ENCODE measurements at places on chromosomes 12 and 14. TPM values are rescaled to one million over a fixed set of nuclear protein-coding genes. Genes with fewer than 3 reads are reported as not detected.

DNA sequence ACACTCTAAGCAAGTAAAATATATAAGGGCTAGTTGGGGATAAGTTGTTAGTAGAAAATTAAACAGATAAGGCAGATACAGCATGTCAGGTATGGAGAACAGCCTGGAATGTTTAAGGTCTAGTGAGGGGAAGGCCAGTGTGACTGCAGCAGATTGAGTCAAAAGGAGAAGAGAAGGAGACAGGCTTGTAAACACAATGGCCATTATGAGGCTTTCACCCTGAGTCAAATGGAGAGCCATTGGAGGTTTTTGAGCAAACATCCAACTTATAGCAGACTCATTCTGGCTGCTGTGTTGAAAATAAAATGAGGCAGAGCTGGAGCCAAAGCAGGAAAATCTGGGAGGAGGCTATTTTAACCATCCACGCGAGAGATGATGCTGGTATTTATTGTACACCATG, 142.0 kb downstream of the DUSP6 start:
- no peak for DNase-seq

DNA sequence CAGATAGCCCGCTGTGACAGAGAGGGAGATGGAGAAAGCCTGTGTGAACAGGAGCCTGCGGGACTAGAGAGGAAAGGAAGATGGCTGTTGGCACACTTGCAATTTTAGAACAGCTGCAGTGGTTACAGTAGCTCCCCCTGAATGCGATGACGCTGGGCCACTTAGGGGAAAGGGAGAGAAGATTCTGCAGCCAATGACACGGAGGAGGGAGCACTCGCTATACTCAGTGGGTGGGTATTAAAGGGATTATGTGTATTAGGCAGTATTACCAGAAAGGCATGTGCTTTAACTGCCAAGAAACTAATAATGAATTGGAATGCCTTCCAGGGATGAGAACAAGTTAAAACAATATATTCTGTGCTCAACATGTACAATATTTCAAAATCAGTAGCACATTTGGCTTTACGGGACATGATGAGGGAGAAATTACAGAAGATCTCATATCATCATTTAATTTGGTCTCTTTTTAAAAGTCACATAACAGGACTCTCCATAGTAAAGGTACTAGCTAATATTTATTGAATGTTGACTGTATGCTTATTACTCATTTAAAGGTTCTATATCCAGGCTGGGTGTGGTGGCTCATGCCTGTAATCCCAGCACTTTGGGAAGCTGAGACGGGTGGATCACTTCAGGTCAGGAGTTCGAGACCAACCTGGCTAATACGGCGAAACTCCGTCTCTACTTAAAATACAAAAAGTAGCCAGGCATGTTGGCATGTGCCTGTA, 35.9 kb upstream of the FOS start:
- peak; percentile 85 for DNase-seq

- DNase-seq = no peak
Measured at GRCh38 chr14:89621009-89621421, 204.0 kb upstream of the FOXN3 start.

GRCh38 chr14:31926652-31927347, 150.3 kb upstream of the ARHGAP5 start:
- DNase-seq = no peak

GRCh38 chr12:124551268-124552144, 15.9 kb downstream of the NCOR2 start:
- no peak for DNase-seq

DNA sequence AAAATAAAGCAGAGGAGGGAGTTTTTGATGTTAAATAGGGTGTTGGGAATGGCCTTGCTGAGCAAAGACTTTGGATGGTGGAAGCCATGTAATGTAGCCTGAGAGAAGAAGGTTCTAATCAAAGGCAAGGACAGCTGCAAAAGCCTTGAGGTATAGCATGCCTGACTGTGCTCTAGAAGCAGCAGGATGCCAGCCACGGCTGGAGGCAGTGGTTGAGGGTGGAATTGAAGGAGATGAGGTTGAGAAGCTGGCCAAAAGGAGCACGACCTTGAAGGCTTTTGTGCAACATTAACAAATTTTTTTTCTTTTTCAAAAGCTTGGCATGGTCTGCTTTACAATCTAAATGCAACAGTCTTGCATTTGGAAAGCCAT, 42.3 kb upstream of the CSRP2 start:
- DNase-seq = no peak

DNA sequence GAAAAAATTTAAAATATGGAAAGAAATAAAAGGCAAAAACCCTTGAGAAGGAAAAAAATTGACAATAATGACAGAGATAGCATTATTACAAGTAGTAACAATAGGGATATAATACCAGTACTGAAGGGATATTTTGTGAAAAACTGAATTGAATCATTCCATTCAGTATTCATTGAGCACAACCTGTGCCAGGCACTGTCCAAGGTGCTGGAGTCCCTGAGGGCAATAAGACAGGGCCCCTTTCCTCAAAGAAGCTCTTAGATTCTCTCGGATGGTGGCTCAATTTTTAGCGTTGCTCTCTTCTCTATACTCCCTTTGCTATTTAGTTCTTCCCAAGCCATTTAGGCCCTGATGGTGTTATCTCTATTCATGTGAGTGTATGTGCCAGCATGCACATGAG, 34.3 kb upstream of the GAS2L3 start:
- peak; percentile 20 for DNase-seq

GRCh38 chr14:75291331-75291730, 12.7 kb downstream of the FOS start:
- DNase-seq = no peak

GRCh38 chr14:94560291-94560665, 964 bp upstream of the SERPINA4 start:
- no peak for DNase-seq

DNA sequence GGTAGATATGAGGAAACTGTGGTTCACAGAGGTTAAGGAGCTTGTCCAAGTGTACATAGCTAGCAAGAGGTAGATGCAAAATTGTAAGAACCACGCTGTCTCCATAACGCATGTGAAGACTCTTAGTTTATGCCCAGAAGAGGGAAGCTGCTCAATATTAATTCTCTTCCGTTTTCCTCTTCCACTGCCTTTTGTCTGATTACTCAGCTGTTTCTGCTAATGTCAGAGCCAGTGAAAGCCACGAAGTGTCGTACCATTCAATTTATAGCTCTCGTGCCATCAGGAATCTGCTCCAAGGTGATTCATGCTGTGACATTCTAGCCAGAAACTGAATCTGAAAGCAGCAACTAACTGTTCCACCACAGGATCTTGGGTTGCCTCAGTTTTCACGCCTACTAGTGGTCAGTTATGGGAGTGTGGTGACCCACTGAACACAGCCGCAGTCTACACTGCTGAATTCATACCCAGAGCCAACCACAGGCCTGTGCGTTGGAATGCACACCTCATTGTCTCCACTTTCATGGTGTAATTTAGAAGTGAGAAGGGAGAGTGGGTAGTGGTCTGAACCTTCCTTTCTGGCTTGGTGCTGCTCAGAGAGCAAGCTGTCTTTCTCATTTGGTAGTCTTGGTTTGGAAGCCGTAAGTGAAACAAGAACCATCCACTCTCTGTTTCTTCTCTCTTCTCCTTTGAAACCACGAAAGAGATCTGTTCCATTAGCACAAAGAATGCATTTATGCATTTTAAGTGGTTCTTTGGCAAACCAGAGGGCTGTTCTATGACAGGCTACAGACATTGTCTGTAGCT, 74.2 kb upstream of the NAP1L1 start:
- no peak for DNase-seq

DNA sequence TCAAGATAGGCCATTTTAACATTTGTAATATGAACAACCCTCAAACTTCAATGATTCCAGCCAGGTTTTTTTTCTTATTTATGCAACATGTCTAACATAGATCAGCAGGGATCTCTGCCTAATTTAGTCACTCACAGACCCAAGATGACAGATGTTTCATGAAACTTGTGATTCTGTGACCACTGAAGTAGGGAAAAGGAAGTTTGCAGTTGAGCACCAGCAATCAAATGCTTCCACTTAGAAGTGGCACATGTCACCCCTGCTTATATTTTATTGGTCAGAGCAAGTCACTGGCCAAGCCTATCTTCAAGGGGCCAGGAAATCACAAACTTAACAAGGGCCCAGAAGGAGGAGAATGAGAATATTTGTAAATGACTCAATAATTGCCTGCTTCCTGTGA, 150.6 kb downstream of the BCAT1 start:
- no peak for DNase-seq

DNA sequence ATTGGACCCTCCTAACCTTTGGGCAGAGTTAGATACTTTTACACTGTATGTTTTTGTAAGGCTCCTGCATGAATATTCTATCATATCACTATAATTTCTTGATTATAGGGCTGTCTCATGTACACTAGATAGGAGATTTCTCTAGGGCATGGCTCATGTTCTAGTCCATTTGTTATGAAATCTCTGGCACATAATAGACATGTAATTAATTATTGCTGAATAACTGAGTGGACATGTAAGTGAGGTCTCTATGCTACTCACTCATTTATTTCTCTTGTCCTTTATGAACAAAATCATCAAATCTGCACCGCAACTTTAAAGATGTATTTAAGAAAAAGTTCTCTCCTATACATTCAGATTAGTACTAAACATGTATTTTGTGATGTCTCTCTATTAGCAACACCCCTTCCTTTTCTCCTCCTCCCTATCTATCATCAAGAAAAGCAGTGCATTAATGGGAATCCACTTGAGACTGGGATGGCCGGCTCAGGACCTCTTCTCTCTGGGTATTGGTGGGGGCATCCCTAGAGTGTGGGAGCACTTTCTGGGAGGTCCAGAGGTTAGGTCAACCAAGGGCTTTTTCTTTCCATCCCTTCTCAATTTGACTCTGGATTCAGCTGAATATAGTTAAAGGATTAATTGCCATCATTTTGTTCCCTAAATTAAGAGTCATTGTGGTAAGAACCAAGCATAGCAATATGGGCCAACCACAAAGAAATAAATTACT, 168.0 kb upstream of the HMGA2 start:
- no peak for DNase-seq

GRCh38 chr14:67517083-67517482, 16.0 kb upstream of the PLEKHH1 start:
- DNase-seq = no peak

DNA sequence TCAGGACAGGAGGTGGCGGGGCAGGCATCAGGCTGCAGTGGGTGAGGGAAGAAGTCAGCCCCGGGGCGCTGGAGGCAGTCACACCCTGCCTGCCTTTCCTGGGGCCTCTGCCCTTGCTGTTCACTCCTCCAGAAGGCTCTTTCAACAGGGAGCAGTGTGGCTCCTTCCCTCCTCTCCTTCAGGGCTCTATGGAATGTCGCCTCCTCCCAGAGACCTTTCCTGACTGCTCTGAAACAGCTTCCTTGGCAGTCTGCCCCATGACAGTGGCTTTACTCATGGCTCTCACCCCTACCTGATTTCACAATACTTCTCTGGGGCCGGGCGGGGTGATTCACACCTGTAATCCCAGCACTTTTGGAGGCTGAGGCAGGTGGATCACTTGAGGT, 7.1 kb downstream of the RHOF start:
- DNase-seq = no peak

GRCh38 chr12:117367006-117367638, 5.7 kb upstream of the NOS1 start:
- peak; percentile 77 for DNase-seq

- no peak for DNase-seq
Measured at GRCh38 chr14:90717916-90718315, 98.3 kb downstream of the TTC7B start.

GRCh38 chr12:68240079-68240478, 13.3 kb downstream of the IL22 start:
- DNase-seq = no peak

GRCh38 chr14:49972131-49972671, 79.3 kb downstream of the ARF6 start:
- peak; percentile 44 for DNase-seq

GRCh38 chr14:104358528-104359300, 220.3 kb downstream of the KIF26A start:
- no peak for DNase-seq

GRCh38 chr14:102729268-102729667, 48.0 kb upstream of the TRAF3 start:
- DNase-seq = no peak

DNA sequence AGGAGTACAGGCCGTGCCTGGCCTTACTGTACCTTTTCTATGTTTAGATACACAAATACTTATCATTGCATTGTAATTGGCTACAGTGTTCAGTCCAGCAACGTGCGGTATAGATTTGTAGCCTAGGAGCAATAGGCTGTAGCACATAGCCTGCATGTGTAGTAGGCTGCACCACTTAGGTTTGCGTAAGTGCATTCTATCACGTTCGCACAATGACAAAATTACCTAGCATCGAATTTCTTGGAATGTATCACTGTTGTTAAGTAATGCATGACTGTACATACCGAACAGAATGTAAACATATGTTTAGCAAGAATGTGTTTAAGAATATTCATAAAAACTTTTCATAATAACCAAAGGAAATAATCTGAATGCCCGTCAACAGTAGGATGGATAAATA, 31.9 kb downstream of the VRTN start:
- DNase-seq = no peak

GRCh38 chr12:108856428-108857157, 790 bp downstream of the SSH1 start:
- DNase-seq = no peak

DNA sequence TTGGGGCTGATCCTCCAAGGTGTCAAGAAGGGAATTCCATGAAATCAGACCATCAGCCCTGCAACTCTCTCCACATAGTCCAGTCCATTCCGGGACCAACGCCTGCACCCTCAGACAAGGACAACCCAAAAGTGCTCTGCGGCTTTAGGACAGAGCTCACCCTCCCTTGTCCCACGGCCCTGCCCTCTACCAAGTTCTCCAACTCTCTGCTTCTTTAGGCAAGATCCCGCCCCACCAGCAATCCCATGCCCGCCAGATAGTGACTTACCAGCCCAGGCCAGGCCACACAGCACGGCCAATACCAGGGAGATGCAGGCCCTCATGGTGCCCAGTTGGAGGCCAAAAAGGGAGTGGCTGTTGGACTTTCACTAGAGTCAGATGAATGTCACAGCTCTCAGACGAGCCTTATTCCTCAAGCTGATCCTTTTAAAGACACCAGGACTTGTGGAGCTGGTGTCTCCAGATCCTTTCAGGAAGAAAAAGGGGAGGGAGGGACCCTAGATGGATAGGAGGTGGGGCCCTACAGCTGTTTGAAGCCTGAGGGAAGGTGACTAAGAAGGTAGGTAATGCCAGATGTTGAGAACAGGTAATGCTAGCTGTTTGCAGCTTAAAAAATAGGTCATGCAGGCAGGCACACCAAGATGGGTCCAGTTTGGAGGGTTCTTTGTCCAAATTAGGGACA, at the start of gene ENDOU:
Gene ENDOU, minus strand, starts transcription at position 400 of the 682 bp plus-strand sequence. Its CDS starts 77 bp downstream, at position 323.
- no peak for DNase-seq

The TBX3 gene
- 80.3 TPM for polyA plus RNA-seq

The MSRB3 gene
- 27.5 TPM for polyA plus RNA-seq

The NRL gene
- polyA plus RNA-seq = 2.3 TPM

The SLC39A9 gene
- 71.0 TPM for polyA plus RNA-seq

The GALNT6 gene
- 1.4 TPM for polyA plus RNA-seq

The KRT77 gene
- not detected for polyA plus RNA-seq

The HSPA2 gene
- 16.9 TPM for polyA plus RNA-seq

The GLIPR1L1 gene
- polyA plus RNA-seq = 0.34 TPM
